ENCODE measurements at places on chromosomes 2 and 18.

DNA sequence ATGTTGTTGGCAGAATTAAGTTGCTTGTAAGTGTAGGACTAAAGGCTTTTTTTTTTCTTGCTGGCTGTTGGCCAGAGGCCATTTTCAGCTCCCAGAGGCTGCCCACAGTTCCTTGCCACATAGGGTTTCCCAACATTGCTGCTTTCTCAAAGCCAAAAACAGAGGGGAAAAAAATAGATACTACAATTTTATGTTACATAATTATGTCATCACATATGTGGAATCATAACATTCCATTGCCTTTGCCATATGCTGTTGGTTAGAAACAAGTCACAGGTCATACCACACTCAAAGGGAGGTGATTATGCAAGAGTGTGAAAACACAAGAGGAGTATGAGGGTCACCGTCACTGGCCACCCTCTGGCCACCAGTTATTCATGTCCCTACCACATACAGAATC, 154.5 kb downstream of the RTN4 start:
- DNase-seq = no peak

DNA sequence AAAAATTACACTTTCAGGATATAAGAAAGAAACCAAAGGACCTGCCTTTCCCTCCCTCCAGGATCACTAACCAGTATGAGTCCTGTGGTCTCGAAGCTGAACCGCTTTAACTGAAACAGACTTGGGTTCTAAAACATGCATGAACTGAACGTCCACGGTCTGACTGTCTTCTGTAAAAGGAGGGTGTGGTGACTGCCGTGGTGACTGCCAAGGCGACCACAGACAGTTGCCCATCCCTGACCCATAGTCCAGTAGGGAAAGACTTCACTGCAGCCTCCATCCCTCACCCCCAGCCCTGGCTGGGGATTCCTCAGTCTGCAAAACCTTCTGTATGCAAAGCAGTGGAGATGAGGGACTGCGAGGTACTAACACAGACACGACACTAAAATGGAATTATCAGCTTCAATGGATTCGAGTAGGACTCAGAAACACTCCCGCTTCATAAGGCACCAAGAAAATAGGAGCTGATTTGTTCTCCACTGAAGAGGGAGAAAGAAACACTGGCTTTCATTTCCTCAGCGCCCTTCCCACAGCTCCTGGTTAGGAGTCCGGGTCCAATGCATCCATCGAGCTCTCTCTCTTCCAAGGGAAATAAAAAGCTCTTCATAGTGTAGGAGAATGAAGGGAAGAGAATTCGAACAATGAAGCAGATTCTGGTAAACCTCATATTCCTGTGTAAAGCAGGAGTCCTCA, 197.2 kb downstream of the HDAC4 start:
- DNase-seq = no peak

DNA sequence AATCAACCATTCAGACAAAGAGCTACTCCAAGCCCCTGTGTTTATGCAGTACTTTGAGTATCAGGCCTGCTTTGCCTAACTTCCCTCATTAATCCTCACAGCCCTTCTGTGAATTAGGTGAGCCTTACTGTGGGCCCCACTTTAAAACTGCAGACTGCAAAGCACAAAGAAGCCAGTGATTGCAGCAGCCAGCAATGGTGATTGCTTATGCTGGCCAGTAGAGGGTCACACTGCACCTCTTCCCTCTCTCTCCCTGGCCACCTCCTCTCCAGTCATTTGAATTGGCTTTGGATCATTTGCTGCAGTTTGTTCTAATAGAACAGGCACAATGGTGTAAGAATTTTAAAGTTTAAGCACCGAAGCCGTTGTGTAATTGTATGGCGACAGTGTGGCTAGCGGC, 229.9 kb downstream of the AGPS start:
- no peak for DNase-seq

GRCh38 chr2:130288467-130289403, 54.0 kb upstream of the IMP4 start:
- DNase-seq = no peak

DNA sequence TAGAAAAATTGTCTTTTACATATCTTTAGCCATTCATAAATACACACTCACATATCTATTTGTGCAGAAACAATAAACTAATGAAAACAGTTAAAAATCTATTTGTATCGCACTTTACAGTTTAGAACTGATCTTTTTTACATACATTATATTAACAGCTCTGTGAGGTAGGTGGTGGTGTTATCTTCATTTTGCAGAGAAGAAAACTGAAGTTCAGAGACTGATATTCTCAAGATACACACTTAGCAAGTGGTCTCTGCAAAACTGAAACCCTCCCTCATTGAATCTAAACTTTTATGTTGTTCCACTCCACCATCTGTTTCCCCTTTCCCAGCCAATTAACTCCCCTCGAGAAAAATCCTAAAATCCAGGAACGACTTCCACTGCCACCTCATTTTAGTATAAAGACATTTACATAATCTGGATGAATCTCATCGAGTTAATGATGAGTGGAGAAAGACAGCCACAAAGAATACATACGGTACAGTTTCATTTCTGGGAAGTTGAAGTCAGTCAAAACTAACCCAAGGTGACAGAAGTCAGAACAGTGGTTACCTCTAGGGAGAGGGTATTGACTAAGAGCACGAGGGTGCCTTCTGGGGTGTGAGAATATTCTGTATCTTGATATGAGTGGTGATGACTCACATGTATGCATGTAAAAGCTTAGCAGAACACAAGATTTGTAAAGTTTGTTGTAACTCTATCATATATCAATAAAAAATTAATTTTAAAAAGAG, 524.2 kb upstream of the TCF4 start:
- DNase-seq = no peak

All from stimulated activated CD8-positive, alpha-beta memory T cell treated with anti-CD3 and anti-CD28 coated beads, Interleukin-4, amount 100 ng/mL, for 4 hours (primary cell).